ENCODE measurements at places on chromosomes 2 and 18.

DNA sequence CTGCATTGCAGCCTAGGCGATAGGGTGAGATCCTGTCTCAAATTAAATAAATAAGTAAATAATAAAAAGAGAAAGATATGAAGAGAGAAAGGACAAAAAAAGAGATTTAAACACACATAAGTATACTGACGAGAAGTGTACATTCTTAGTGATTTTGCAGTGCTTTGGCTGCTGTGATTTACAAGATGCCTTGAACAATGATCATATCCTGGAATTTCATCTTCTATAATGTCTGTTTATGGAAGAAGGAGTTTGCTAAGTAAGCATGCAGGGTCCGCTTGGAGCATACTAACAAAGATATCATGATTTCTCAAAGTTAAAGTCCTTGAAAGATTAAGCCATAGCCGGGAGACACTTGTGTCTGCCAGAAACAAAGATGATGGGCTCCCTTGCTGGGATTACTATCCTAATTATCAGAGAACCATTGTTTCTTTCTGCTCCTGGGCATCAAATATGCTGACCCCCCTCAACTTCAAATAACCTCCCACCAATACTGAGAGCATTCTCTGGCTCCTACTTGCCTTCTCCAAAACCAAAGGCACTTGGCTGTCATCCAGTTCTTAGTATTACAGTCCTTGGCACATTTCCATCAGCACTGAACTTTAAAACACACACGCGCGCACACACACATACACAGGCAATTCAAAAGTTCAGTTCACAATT lies 47.5 kb upstream of the STAM2 start:
- peak; percentile 70 for DNase-seq

- DNase-seq: no peak
Measured at GRCh38 chr18:31410716-31411483, 34.3 kb downstream of the DSG4 start.

DNA sequence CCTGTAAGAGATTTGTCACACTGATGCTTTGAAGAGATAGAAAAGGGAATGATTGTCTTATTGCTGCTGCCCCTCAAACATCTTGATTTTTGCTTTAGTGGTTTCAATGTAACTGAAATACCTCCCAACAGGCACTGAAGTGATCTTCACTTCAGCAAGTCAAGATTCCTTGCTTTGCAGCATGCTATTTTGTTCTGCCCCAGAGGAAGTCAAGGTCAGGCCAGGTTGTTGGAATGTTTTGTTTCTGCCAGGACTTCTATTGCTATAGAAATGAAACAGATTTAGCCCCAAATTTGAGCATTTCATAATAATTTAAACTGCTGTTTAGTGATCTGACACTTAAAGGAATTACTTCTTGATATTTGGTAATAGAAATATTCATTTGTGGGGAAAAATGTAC lies 277.6 kb downstream of the ZNF804A start:
- DNase-seq: no peak

- DNase-seq: no peak
Measured at GRCh38 chr2:132391378-132391777, 25.2 kb upstream of the GPR39 start.

DNA sequence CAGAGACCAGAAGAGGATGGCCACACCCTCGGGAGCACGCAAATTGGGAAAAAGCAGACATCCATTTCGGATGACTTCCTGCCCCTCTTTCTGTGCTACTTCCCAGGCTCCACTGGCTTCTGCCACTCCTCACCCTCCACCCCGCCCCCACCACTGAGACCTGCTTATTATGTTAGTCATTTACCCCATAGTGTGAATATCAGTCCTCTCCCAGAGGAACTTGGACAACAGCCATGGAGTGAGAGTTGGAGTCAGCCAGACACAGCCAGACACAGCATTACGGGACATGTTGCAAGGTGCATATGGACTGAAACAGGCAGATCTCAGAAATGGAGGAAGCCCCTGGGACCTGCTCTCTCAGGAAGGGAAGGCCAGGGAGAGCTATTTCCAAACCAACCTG lies 51.8 kb downstream of the CTIF start:
- no peak for DNase-seq

DNA sequence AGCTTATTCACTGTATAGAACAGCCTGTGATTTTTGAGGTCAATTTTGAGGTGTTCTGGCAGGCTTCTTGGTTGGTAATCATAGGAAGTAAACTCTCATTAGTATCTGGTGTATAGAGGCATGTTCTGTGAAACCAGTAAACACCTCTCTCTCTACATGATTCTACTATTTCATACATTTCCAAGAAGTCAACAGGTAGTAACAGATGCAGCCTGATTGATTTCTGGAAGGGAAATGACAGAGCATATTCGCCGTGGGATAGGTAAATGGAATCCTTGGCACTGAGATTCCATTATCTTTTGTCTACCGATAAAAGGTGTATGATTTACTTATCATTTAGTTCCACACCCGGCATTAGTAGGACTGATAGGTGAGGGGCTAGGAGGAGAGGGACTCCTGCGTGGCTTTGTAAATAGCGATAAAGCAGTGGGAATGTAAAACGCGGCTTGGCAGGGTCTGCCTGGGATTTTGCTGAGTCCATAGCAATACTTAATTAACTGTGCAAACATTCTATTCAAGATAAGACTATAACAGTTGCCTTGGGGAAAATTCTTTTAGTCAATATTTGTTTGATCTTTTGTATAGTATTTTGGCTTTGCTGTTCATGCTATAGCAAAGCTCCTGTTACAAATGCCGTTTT lies 32.3 kb downstream of the LYPD6B start:
- DNase-seq: no peak

GRCh38 chr2:45352506-45352905 lies 258.6 kb downstream of the SRBD1 start:
- no peak for DNase-seq

- DNase-seq: peak; percentile 16
Measured at GRCh38 chr2:86623043-86623493, 597 bp downstream of the RNF103 start.

- no peak for DNase-seq
Measured at GRCh38 chr2:178517496-178517895, 37.2 kb downstream of the PLEKHA3 start.

- DNase-seq: no peak
Measured at GRCh38 chr2:231399853-231400680, 4.6 kb downstream of the B3GNT7 start.

DNA sequence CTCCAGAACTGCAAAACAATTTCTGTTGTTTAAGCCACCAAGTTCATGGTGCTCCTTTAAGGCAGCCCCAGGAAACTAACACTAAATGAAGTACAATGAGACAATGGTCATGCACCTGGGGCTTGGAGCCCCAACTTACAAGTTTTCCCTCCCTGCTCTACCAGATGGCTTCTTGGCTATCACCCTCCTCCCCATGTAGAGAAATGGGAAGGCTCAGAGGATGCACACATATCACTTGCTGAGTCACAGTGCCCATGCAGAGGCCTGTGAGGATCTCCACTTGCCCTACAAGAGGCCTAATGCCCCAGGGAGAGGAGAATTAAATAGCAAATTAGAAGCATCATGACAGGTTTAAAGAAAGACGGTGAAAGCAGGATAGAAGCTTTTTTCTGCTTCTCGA lies 270.9 kb downstream of the TTC32 start:
- no peak for DNase-seq

GRCh38 chr18:57294547-57294946 lies 57.8 kb upstream of the ST8SIA3 start:
- no peak for DNase-seq

- DNase-seq: no peak
Measured at GRCh38 chr2:111669928-111670695, 213.9 kb downstream of the ANAPC1 start.

- DNase-seq: no peak
Measured at GRCh38 chr18:3234457-3234856, 13.1 kb upstream of the MYL12A start.

GRCh38 chr2:67792191-67792590 lies 270.6 kb downstream of the C1D start:
- no peak for DNase-seq

DNA sequence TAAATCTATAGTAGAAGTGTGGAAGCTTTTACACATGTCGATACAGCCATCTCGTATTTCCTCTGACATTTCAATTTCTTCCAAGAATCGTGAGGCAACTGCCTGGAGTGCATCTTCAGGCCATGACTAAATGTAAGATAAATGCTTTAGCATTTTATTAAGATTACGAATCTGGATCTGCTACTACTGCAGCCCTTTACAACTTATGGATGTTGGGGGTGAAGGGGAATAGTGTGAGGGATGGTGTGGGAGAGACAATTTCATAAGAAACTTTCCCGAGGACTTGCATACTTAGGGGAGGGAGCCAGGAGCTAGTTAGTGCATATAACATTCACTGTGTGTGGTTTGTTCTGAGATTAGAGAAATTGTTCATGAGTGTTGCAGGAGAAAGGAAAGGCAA lies 204.8 kb downstream of the SLC39A10 start:
- no peak for DNase-seq

DNA sequence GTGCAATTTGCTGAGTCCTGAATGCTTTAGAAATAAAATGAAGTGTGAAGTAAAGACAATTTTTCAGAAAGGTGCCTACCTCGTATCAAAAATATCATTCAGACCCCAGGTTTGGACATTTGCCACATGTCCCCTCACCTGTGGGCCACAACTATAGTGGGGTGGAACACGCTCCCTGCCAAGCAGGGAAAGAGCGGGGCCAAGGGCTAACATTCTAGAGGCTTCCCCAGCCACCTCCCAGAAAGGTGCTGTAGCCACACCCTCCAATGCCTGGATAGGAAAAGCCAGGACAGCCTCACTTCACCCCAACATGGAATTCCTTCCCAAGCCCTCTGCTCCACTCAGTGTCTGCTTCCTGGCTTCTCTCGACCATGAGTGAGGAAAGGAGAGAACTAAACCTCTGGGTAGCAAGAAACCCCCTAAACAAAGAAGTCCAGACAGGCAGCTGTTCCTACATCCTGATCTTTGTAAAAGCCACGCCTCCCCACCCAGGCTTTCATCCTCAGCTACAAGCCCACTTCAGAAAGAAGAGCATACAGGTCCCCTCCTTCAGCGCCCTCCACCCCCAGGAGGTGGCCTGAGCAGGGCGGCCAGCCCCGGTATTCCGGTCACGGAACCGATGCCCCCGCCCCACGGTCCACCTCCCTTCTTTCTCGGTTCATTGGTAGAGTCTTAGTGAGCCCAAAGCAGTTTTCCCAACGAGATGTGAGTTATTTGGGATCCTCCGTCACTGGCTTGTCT lies 2.1 kb downstream of the COL6A3 start:
- DNase-seq: no peak

GRCh38 chr2:212626371-212626918 lies 87.8 kb upstream of the ERBB4 start:
- no peak for DNase-seq

DNA sequence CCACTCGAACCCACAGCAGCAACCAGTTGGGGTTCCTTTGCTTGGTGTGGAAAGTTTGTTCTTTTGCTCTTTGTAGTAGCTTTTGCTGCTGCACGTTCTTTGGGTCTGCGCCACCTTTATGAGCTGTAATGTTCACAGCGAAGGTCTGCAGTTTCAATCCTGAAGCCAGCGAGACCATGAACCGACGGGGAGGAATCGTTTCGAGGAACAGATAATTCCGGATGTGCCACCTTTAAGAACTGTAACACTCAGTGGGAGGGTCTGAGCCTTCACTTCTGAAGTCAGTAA lies 14.3 kb downstream of the GPR17 start:
- no peak for DNase-seq

DNA sequence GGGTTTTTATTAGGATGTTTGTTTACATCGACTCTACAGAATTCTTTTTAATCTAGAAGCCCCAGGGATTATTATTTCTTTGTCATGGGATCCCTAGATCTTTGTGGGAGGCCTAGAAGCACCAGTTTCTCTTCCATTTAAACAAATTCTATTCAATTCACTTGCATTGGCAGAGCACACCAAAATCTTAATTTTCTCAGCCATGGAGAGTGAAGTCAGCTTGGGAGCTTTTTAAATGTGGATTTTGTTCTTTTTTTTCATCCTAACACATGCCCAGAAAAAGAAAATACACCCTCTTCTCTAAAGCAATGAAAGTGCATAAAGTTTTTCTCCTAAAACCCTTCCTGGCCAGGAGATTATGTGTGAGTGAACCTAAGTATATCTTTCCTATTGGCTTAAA lies 38.5 kb downstream of the CDCA7 start:
- no peak for DNase-seq

GRCh38 chr2:46800625-46801349 lies 114.8 kb downstream of the MCFD2 start:
- no peak for DNase-seq

DNA sequence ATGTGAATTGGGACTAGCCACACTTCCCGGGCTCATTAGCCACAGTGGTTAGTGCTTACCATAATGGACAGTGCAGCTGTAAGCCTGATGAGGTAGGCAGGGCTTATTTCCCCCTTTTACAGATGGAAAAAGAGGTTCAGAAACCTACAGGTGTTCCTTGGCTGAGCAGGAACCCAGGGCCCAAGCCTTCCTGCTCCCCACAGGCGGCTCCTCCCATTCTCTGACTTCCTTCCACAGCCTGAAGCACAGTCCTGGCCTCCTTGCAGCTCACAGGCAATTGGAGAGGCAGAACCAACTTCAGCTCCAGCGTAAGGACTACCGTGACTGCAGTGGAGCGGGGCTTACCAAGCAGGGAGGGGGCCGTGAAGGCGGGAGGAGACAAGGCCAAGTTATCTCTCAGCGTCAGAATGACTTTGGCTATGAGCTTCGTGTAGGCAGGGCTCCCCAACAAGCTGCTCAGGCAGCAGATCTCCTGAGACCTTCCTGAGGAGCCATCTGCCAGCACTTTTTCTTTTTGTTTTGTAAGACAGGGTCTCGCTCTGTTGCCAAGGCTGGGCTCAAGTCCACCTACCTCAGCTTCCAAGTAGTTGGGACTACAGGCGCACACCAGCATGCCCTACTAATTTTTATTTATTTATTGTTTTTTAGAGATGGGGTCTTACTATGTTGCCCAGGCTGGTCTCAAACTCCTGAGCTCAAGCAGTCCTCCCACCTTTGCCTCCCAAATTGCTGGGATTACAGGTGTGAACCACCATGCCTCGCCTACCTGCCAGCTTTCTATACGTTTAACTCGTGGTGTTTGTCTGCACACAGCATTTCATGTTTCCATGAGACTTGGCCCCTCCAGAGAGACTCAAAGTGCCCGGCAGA lies 34.2 kb upstream of the NT5DC4 start:
- DNase-seq: no peak

DNA sequence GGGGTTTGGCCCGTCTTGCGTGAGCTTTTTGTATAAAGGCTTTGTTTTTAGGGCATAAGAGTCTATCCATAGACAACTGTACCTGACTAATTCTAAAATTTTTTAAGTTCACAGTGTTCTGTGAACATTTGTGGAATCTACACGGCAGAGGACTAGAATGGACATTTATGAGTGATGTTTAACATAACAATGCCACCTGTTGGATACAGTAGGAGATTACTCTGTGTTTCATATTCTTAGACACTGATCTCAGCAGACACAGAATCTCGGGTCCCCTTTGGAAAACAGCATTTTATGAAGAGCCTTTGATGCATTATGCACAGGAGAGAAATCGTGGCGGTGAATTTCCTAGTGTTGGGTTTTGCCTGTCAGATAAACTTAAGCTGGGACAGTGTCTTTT lies 752.2 kb downstream of the DPP10 start:
- DNase-seq: no peak
